ENCODE measurements at places on chromosomes 7 and 10.

DNA sequence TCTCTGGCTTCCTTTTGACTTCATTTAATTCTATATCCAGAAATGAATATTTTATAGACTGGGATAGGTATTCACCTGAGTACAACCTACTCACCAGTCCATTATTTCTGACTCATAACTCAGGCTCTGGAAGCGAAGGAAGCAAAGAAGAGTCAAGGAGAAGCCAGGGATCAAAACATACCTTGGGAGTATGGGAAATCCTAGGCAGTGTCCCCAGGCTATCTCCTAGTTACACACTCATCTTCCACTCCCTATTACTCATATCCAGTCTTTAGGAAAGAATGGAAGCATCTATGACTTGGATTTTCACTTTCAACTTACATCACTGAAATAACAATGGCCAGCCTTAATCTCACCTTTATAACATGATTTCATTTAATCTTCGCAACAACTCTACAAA lies 40.9 kb upstream of the ELAPOR2 start:
- no peak for DNase-seq

DNA sequence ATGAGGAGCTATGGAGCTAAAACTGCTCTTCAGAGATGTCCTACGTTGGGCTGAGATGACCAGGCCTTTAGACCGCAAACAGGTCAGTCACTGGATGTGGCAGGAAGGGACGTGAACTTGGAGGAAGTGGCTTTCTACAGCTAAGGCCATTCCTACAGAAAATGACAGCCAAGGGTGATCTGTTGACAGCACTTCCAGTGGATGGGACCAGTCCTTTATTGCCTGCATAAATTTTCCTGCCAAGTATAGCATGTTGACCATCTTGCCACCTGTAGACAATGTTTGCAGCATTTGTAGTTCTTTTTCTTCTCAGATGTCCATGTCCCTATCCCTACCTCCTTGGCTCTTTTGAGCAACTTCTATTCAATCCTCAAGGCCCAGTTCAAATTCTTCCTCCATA lies 3.4 kb downstream of the LIPM start:
- DNase-seq = no peak

- no peak for DNase-seq
Observed at GRCh38 chr7:134045716-134046115, 81.4 kb upstream of the LRGUK start.

- no peak for DNase-seq
Observed at GRCh38 chr7:130622866-130623265, 45.7 kb downstream of the COPG2 start.

GRCh38 chr10:75265856-75266255 lies 30.1 kb upstream of the COMTD1 start:
- no peak for DNase-seq

DNA sequence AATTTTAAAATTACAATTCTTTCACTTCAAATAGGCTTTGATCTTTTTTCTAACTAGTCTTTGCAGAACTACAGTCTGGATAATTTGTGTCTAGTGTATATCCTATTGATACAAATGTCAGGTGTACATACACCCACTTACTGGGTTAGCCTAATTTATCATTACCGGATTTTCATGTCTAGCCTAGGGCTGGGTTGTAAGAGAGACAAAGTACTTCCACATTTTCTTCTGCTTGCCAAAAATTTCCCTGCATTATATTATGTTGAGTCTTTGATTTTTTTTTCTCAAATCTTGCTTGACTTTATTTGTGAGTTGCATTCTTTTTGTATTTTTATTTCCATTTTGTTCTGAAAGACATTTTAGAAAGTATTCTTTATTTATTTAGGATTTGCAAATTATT lies 284.8 kb upstream of the FZD8 start:
- DNase-seq = no peak

- DNase-seq = no peak
Observed at GRCh38 chr10:101653536-101653935, 41.4 kb downstream of the FBXW4 start.
